Fibroblast of skin of back (primary cell): ENCODE measurements at places on chromosomes 13 and 19.
A peak's percentile ranks its signal among the peaks of the same experiment; 100 is the strongest.

- DNase-seq, result no peak
These were observed 1.0 kb downstream of the CDC16 start for GRCh38 chr13:114235697-114236096.

DNA sequence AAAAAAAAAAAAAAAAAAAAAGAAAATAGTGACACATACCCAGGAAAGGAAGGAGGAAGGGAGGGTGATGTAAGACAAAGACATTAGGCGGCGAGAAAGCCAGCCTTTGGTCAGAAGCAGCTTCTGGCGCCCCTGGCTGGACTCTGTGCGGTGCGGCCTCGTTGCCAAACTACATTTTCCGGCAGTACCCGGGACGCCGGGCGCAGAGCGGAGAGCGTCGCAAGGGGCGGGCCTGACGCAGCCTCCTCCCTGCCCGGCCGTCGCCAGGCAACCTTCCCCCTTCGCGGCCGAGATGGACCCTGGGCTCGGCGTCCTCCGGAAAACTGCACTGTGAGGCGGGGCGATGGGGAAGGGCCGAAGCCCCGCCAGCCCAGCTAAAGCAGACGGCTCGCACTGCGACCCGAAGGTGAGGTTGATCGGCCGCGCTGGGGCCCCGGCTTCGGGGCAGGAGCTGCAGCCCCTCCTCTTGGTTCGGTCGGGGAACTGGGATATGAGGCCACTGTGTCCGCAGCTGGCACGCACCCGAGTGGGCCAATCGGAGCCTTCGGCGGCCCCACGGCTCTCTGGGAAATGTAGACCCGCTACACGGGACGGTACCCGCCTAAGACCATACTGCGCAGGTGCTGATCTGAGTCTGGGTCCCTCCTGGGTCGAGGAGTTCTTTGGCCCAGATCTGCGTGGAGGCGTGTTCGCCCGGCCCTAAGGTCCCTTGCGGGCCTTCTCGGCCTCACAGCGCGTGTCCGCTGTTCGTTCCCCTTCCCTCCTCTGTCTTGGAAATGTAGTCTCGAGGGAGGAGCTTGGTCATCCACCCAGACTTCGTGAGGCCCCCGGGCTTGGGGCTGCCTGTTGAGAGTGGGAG, 2.3 kb upstream of the MZF1 start:
- DNase-seq, result peak; percentile 93

GRCh38 chr19:4233282-4233853, 4.0 kb downstream of the EBI3 start:
- DNase-seq, result no peak

DNA sequence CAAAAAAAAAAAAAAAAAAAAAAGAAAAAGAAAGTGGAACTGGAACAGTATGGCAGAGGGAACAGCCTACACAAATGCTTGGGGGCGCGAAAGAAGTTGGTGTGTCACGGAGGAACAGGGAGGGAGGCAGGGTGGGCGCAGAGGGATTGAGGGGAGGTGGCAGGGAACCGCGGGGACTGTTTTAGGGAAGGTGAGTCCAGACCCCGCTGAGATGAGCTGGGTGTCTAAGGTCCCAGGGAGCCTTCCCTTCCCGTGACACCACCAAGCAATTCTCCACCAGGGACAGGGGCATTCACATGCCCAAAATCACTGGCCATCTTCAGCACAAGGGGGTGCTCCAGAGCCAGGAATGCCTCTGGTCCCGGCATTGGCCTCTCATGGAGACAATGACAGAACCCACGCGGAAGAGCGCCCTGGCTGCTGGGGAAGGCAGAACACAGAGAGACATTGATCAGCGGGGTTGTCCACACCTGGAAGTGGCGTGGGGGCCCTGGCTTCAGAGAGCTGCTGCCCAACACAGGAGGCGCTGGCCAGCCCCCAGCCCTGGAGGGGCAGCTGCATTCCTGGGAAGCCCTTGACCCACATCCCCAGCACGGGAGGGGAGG, 6.9 kb downstream of the PEAK3 start:
- DNase-seq, result peak; percentile 73

DNA sequence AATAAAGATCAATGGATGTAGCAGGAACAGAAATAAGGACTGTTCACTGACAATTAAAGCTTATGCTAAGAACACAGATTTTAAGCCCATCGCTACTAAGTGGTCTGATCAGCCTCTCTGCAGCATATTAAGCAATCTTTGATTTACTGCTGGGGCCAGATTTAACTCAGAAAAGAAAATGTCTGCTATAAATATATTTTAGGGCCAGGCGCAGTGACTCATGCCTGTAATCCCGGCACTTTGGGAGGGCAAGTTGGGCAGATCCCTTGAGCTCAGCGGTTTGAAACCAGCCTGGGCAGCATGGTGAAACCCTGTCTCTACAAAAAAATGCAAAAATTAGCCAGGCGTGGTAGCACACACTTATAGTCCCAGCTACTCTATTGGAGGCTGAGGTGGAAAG, 43.0 kb downstream of the METTL21C start:
- DNase-seq, result peak; percentile 50

DNA sequence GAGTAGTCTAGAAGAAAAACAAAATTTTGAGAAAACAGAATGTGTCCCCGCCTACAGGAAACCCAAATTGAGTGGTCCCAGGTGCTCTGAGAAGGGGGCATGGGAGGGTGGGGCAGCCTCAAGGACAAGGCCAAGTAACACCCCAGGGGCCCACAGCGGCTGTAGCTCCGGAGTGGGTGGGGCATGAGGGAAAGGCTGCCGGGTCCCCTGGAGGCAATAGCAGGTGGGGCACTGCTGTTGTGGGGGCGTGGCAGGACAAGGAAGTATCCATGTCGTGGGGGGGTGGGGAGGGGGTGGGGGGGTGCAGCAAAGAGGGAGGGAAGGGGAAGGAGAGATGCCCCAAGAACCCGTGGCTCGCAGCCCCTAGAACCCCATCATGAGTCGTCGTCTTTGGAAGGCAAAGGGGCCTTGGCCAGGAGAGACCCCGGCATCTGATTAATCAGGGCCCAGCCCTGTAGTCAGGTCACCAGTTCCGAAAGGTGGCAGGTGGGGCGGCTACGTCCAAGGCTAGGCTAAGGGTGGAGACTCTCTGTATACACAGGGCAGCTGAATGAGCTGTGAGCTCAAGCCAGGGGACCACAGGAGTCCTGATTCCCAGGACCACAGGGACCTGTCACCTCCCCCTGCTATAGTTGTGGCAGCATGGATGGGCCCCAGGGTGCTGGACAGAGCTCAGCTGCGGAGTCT, 7.5 kb upstream of the ISYNA1 start:
- no peak for DNase-seq

GRCh38 chr19:39370735-39371134, 20.2 kb downstream of the PAF1 start:
- DNase-seq, result no peak

DNA sequence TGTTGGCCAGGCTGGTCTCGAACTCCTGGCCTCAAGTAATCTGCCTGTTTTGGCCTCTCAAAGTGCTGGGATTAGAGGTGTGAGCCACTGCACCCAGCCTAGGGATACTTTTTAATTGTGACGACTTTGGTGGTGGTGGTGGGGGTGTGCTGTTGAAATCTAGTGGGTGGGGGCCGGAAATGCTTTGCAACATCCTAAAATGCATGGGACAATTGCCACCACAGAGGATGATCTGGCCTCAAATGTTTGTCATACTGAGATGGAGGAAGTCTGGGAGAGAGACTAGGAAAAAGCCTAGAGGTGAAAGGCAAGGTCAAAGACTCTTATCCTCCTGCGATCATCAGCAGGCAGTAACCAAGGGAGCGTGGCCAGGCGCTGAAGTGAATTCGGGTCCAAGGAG, 1.4 kb downstream of the NWD1 start:
- no peak for DNase-seq

GRCh38 chr19:18481505-18482222, 40.2 kb downstream of the ELL start:
- DNase-seq, result no peak

- no peak for DNase-seq
These were observed 131.6 kb downstream of the OLFM4 start for GRCh38 chr13:53160211-53160610.

GRCh38 chr13:49641801-49642291, 13.5 kb downstream of the ARL11 start:
- DNase-seq, result peak; percentile 34

- DNase-seq, result no peak
These were observed at the start of gene BEST2 for GRCh38 chr19:12751635-12752034. Gene BEST2 (plus strand): TSS chr19:12751791. CDS start chr19:12752593, 802 bp downstream.

- DNase-seq, result no peak
These were observed 2.5 kb downstream of the SHISA7 start for GRCh38 chr19:55440411-55441105.

- DNase-seq, result peak; percentile 70
These were observed 28.4 kb downstream of the SAE1 start for GRCh38 chr19:47158879-47159503.

DNA sequence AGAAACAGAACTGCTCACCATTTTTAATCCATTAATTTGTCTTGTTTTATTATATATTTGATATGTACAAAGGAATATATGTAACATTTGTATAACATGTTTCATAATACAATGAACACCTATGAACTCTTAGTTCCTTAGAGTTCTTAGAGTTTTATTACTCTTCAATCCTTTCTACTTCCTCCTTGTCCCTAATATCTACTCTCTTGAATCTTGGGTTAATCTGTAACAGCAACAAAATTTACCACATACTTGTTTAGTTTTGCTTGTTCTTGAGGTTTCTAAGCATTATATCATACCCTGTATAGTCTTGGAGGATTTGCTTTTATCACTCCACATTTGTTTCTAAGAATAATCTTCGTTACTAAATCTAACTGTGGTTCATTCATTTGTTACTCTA, 151.4 kb downstream of the PDS5B start:
- DNase-seq, result no peak

DNA sequence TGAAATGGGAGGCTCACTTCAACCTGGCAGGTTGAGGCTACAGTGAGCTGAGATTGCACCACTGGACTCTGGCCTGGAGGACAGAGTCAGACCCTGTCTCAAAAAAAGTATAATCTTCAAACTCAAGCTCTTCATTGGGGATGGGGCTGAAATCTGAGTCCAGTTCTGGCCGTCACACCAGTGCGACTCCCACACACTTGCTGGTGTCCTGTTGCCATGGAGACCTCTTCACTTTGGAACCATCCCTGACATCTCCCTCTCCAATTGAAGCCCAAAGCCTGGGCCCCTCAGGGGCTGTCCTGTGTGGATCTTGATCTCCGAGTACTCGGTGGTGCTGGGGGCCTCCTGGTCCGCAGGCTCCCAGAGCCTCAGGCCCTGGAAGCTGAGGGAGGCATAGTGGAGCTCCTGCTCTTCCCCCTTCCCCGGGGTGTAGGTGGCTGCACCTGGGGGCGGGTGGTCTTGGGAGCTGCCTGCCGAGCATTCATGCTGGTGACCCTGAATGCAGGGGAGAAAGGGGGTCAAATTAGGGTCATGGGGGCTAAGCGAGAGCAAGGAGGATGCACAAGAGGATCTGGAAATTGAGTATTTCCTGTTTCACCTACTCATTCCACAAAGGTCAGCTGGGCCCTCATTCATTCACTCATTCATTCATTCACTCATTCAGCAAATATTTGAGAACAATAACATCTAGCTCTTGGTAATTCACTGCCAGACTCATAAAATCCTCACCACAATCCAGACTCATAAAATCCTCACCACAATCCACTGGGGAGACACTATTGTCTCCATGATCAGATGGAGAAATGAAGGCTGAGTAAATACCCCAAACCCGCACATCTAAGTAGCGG, 11.0 kb downstream of the SIGLEC11 start:
- DNase-seq, result no peak

- peak; percentile 34 for DNase-seq
These were observed 38.3 kb downstream of the PEX11G start for GRCh38 chr19:7450243-7451223.

- DNase-seq, result peak; percentile 76
These were observed 572.8 kb downstream of the PCDH9 start for GRCh38 chr13:66657165-66657881.

GRCh38 chr13:106332621-106333020, 202.8 kb downstream of the EFNB2 start:
- DNase-seq, result no peak

DNA sequence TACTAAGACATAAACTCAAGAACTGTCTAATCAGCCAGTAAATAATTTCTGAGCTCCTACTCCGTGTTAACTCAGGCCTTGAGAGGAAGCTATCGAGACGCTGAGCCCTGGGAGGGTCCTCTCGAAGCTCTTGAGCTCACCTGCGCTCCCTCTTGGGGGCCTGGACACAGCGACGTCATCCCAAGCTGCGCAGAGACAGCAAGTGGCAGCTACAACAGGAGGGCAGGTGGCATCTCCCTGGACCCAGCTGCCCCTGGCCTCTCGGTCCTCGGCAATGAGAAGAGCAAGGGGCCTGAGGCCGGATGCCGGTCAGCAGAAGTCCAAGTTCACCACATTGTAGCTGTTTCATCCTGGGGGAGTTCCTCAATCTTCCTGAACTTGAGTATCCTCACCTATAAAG, 30.5 kb upstream of the TUBGCP3 start:
- no peak for DNase-seq

- DNase-seq, result no peak
These were observed 3.2 kb upstream of the RELB start for GRCh38 chr19:44998025-44998424.

DNA sequence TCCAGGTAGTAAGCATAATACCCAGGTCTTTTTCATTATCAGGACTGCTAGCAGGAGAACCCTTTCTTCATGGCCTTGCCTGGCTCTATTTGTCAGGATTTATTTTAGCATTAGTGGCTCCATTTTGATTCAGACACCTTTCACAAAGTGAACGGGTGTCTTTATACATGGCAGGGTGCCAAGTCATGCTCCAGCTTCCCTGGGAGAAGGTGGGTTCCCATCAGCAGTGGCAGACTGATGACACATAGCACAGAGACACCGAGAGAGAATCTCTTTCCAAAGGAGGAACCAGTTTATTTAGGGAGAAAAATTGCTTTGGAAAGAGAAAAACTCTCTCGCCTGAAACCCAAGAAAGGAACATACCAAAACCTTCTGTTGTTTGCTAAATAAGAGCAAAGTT, 135.3 kb upstream of the TMTC4 start:
- no peak for DNase-seq

DNA sequence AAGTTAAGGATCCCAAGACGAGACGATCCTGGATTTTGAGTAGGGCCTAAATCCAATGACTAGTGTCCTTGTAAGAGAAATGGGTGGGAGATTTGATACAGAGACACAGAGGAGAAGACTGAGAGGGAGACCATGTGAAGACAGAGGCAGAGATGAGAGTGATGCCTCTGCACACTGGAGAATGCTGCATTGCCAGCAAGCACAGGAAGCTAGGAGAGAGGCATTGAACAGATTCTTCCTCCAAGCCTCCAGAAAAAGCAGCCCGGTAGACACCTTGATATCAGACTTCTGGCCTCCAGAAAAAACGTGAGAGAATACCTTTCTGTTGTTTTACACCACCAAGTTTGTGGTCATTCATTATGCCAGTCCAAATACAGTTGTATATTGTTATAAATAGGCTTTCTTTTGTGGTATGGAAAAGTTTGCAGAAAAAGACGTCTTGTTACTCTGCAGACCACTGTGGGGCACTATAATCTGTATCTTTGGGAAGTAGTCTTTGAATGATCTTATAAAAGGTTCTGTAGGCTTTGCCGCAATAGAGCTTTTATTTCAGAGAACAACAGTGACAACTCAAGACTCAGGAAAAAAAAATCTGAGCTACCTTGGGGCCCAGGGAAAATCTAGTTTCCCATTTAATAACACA, 17.9 kb upstream of the RFC3 start:
- peak; percentile 22 for DNase-seq

GRCh38 chr19:48152551-48152950, 17.6 kb downstream of the LIG1 start:
- DNase-seq, result peak; percentile 53
